Stimulated activated CD4-positive, alpha-beta T cell treated with anti-CD3 and anti-CD28 coated beads, Interleukin-1b, Interleukin-23, amount 100 ng/mL, for 1 hour (primary cell): ENCODE measurements at places on chromosomes 2 and 18.

DNA sequence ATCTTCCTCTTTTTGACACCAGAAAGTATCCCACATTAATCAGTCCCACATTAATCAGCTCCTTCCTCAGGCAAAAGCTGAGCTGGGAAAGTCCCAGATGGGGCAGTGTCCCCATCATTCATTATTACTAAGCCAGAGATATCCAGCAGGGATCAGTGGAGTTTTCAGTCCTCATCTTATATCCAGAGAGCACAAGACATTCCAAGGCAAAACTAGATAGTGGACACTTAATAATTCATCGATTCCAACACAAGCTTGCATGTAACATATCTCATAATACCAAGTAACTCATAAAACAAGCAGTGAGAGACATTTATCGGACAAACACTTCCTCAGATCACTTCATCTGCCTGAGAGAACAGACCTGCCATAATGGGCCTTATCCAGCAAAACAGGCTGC lies 53.1 kb downstream of the MCFD2 start:
- DNase-seq: no peak

- DNase-seq: no peak
Observed at GRCh38 chr18:67243799-67244587, 272.5 kb downstream of the DSEL start.

GRCh38 chr2:70705160-70705850 lies 62.7 kb downstream of the ADD2 start:
- DNase-seq: no peak

DNA sequence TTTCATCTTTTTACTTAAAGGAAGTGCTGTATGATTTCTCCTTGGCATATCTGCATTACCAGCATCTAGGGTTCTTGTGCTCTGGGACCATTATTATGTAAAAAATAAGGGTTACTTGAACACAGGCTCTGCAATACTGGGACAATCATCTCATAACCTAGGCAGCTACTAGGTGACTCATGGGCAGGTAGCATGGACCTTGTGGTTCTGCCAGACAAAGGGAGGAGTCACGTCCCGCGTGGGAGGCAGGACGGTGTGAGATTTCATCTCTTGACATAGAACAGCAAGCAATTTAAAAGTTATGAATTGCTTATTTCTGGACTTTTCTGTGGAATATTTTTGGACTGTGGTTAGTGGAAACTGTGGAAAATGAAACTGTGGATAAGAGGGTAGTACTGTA lies 34.1 kb downstream of the ASAP2 start:
- DNase-seq: no peak

- no peak for DNase-seq
Observed at GRCh38 chr18:61546590-61546989, 213.4 kb downstream of the CDH20 start.

DNA sequence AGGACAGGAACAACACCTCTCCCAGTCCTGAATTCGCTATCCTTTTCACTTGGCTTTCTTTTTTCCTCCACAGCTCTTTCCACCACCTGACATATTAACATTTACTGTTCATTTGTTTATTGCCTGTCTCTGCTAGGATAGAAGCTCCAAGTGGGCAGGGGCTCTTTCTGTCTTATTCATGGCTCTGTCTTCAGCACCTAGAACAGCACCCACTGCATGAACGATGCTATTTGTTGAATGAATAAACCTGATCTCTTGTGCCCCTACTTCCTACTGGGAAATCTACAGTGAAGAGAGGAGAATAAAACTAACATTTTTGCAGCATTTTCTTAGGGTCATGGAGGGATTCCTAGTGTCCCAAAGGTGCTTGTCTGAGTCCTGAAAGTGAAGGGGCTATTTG lies 24.4 kb upstream of the GAREM2 start:
- no peak for DNase-seq

GRCh38 chr2:30514134-30514847 lies 67.2 kb downstream of the LCLAT1 start:
- DNase-seq: no peak

DNA sequence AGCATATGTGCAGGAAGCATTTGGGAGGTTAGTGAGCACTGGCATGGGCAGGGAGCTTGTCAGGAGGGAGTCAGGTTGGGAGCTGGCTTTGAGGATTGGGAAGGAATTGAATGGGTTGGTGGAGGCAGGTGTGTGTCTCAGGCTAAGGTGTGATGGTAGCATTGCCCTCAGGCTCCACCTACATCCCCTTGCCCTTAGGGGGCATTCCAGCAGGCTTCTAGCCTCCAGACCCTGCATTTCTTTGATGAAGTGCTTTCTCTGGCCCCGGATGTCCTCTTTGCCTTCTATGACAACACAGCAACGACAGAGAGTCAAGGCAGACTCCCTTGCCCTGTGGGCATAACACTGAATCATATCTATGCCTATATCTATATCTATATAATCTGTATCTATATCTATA lies 13.5 kb downstream of the RHBDD1 start:
- DNase-seq: no peak
